Ammon's horn (tissue), 1 donor: ENCODE measurements at places on chromosomes 3 and 15.

GRCh38 chr3:31575448-31575847, 42.7 kb downstream of the STT3B start:
- DNase-seq, result no peak

GRCh38 chr3:148827585-148827984, at the start of gene CPB1:
Gene CPB1 (plus strand): TSS chr3:148827811. CDS start chr3:148827824, 13 bp downstream.
- no peak for DNase-seq

DNA sequence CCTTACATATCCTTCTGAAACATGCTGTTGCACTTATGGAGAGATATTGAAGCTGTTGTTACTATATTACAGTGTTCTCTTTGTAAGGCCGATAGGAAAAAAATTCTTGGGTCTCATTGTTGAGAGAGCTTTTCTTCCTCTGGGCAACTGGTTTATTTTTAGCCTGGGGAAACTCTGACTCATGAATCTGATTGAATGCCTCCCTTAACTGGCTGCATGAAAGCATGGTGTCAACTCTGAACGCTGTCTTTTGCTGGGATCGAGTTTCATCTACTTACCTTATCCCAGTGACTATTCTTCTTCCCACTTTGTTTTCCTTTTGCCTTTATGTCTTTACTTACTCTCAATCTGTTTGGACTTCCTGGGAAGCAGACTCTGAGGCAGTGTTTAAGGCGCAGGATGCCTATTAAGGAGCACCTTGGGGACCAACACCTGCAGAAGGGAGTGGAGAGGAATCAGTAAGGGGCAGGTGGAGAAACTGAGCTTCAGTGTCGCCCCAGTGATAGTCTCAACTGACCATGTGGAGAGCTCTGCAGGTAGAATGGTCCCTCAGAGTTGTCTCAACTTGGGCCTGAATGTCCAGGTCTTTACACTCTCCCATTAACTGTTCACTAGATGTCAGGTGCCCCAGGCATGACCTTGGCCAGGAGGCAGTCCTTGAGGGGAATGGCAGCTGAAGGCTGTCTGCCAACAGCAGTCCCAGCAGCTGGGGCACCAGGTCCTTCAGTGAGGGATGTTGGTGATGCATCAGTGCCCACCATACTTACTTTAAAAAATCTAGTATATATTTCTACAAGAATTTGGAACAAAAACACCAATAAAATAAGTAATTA, 88.9 kb upstream of the CCNL1 start:
- peak; percentile 84 for DNase-seq

- no peak for DNase-seq
These were observed 172.2 kb downstream of the SSR3 start for GRCh38 chr3:156382458-156383346.

GRCh38 chr3:8645712-8646111, 1.1 kb upstream of the SSUH2 start:
- no peak for DNase-seq

DNA sequence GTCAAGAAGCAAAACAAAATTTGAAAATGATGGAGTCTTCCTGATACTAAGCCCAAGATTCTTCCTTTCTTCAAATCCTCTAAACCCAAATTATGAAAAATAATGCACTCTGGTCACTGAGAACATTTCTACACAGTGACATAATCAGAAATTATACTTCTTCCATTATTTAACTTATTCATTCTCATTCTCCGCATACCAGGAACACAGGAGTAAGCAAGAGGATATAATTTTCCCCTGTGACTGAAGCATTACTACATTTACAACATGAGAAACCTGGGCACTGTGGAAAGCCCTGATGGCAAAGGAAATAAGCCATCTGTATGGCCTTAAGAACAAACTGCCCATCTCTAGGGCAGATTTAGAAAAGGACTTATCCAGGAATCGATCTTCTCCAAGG, 47.0 kb downstream of the EXD1 start:
- no peak for DNase-seq

DNA sequence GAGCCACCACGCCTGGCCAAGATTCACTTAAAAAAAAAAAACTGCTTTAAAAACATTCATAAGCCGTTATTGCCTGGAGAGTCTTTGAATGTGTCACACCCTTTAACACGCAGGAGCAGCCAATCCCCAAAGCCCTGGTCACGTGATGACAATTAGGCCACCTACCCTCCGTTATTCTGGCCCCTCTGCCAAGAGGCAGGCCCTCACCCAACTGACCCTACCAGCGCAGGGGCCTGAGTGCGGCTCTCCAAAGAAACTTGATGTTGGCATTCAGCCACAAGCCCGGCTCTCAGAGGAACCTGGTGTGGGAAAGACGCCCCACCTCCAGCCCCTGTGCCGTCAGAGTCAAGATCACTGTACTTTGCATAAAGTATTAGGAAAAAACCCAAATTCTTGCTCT, 11.6 kb upstream of the MUC4 start:
- no peak for DNase-seq

DNA sequence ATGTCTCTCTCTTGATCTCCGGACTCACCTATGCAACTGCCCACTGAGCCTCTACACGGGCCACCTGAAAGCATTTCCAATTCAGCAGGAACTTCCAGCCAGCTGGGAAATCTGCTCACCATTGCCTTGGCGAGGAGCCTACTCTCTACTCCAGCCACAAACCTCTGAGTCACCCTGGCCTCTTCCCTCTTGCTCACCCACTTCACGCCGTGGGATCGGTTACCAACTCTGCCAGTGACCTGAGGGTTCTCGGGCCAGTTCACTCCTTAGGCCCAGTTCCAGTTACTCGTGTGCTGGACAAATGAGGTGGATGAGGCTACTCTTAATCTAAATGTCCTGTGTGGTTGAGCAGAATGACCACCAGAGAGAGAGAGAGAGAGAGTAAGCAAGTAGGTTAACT, 70.1 kb downstream of the CEMIP start:
- no peak for DNase-seq

DNA sequence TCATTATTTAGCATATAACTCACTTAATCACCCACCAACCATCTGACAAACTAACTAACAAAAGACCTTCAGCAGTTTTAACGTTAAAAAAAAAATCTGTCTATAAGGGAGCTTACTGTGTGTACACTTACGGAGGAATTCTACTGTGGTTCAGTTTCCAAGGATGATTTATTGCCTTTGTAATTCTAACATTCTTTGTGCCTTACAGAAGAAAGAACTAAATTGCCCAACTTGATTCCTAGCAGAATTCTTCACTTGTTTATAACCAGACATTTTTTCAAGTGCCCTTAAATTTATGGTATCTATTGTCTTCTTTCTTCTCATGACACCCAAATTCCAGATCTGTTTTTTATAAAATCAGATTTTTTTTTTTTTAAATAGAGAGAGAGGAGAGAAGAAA, 119.7 kb upstream of the IGSF10 start:
- no peak for DNase-seq

GRCh38 chr15:55514414-55514850, 6.4 kb upstream of the DNAAF4 start:
- no peak for DNase-seq

DNA sequence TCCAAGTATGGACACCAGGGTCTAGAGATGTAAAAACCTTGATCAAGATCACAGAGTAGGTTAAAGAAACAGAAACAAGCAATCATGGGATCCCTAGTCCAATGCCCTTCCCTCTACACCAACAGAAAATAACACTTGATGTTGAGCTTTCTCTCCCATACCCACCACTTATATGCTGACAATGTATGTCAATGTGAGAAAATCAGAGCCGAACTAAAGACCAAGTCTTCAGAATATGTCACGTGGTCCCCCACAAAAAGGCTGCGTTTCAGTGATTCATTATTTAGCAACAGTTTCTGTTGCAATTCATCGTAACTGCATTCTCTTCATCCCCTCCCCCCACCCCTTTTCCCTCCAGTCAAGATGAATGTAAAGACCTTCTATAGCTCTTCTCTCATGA, 278.9 kb upstream of the STT3B start:
- DNase-seq, result no peak

DNA sequence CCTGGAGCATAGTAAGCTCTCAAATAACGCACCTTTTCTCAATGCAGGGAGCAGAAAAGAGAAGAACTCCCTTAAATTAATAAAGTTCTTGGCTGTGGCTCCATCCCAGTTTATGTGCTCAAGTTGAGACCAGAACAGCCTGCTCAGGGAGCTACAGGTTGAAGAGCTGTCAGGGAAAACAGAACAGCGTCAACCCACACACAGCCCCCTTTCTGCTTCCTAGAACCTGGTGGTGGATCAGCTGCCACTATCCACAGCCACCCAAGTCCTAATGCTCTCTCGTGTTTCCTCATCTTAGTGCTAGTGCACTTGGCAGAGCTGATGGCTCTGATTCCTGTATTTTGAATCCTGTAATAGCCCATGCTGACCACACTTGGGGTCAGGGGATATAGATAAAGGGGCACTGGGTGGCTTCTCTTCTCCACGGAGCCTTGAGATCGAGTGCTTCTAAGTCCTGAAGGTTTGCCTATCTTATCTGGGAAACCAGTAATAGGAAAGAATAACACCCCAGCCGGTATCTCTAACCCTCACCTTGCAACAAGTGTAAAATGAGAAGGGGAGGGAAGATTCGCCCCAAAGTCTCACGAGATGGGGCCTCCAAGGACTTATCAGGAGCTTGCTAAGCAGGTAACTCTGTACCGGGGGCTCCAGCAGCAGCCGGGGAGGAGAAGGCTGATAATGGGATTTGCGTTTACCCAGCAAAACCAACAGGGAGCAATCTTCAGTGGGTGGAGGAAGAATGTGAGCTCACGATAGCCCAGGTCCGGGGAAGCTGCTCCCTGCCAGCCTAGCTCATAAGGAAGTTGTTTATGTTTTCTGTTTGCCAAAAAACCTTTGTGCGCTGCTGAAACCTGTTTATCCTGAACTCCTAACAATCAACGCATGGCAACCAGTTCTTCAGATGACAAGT, 136.2 kb upstream of the ICE2 start:
- no peak for DNase-seq

DNA sequence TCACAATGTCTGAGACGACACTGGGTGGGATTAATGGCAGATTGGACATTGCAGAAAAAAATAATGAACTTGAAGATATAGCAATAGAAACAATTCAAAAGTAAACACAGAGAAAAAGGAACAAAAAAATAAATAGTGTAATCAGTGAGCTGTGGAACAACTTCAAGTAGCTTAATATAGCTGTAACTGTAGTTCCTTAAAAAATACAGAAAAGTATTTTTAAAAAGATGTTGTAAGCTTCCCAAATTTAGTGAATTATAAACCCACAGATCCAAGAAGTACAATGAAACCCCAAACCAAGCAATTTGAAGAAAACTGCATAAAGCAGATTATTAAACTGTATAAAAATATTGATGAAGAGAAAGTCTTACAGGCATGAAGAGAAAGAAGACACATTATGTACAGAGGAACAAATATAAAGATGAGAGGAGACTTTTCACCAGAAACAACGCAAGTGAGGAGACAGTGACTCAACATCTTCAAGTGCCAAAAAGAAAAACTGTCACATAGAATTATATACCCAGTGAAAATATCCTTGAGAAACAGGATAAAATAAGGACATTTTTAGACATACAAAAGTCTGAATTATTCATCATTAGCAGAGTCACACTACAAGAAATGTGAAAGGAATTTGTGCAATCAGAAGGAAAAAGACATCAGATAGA, 176.4 kb downstream of the NFKBIZ start:
- no peak for DNase-seq

DNA sequence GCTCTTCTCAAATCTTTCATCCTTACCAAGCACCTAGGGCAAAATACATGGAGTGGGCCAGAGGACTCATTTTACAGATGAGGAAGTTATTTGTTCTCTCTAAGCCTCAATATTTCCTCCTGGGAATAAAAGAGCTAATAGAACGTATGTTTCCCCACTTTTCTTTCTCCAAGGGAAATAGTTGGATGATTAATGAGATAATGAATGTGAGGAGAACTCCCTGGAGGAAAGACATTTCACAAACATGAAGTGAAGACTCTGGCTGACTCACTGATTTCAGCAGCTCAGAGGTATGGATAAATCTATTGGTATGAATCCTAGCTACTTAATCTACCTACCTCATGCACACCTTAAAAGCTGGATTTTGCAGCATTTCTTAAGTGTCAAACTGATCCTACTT, 98.4 kb downstream of the ECT2 start:
- DNase-seq, result no peak

DNA sequence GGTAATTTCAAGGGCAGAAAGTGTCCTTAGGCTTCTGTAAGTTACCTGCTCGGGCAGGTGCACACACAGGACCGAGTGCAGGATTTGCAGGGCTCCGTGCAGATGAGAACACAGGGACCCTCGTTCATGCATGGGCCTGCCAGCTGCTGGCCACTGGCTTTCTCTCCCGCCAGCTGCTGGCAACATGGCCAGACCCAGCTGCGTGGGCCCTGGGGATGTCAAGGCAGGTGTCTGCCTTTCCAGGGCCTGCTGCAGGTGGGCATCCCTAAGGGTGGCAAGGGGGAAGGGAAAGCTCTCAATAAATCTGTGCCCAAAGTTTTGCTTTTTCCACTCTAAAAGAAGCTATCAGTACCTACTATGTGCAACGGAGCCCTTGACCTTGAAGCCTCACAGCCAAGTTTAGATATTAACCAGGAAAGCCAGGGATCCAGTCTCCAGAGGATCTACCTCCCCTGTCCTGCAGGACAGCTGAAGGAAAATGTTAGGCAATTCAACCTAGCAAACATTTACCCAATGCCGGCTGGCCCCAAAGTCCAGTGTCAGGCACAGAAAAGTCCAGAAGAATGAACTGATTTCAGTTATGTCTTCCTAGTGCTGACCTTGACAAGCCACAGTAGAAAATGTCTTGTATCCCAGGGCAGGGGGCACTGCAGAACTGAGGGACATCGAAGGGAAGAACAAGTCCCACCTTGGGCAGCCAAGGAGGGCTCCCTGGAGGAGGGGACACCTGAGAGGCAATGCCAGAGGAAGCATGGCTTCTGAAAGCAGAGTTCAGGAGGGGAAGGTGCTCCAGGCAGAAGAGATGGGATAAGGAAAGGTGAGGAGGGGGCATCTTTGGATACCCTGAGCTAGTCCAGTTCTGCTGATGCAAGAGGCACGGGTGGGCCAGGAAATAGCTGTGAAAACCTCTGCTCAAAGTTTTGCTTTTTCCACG, 26.4 kb downstream of the NUP210 start:
- no peak for DNase-seq

GRCh38 chr15:57122080-57122840, 203.8 kb downstream of the TCF12 start:
- DNase-seq, result no peak

DNA sequence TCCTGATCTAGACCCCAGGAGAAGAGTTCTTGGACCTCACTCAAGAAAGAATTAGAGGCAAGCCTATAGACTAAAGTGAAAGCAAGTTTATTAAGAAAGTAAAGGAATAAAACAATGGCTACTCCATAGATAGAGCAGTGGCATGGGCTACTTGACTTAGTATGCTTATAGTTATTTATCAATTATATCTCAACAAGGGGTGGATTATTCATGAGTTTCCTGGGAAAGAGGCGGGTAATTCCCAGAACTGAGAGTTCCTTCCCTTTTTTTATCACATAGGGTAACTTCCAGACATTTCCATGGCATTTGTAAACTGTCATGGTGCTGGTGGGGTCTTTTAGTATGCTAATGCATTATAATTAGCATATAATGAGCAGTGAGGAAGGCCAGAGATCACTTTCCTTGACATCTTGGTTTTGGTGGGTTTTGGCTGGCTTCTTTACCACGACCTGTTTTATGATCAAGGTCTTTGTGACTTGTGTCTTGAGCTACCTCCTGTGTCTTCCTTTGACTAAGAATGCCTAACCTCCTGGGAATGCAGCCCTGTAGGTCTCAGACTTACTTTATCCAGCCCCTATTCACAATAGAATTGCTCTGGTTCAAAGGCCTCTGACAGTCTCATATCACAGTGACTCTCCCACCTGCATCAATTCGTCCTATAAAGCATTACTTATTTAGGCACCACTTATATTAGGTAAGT, 35.3 kb upstream of the PLSCR2 start:
- DNase-seq, result no peak
